Germinal center (tissue), 1 donor: ENCODE measurements at places on chromosomes 4 and X.

- DNase-seq: no peak
These were observed 30.2 kb downstream of the EDNRA start for GRCh38 chr4:147510962-147511668.

DNA sequence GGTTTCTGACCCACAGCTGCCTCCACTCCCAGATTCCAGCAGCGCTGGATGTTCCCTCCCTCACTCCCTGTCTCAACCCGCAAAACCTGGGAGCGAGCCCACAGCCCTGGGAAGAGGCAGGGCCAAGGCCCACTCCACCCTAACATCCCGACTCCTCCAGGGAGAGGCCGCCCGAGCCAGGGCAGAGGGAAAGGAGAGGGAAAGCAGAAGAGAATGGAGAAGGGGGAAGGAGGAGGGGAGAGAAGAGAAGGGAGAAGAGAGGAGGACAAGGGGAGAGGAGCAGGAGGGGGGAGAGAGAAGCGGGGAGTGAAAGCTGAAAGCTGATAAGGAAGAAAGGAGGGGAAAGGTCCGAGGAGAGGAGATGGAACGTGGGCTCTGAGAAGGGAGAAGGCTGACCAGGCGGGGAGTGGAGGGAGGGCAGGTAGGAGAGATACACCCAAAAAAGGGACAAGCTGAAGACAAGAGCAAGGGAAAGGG is 120.2 kb upstream of the PJA1 start:
- no peak for DNase-seq

- DNase-seq: no peak
These were observed 13.0 kb upstream of the SPARCL1 start for GRCh38 chr4:87541956-87542709.

DNA sequence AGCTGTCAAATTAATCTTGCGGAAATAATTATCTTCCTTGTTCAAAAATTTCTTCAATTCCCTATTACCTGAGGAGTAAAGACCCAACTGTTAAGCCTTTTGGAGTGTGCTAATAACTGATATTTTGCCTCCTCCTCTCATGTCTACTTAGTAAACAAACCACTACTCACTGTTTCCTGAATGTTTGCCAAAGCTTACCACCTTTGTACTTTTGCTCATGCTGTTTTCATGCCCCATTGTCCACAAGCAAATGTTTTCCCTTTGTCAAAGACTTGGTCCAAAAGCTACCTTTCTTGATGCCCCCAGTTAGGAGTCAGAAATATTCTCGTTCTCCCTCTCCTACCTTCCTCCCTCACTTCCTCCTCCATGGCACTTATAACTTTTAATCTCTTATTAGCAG is 226.1 kb downstream of the ENOX2 start:
- no peak for DNase-seq

GRCh38 chr4:75542824-75543223 is 13.0 kb upstream of the ODAPH start:
- DNase-seq: no peak

GRCh38 chrX:5632061-5632614 is 596.5 kb downstream of the NLGN4X start:
- no peak for DNase-seq

DNA sequence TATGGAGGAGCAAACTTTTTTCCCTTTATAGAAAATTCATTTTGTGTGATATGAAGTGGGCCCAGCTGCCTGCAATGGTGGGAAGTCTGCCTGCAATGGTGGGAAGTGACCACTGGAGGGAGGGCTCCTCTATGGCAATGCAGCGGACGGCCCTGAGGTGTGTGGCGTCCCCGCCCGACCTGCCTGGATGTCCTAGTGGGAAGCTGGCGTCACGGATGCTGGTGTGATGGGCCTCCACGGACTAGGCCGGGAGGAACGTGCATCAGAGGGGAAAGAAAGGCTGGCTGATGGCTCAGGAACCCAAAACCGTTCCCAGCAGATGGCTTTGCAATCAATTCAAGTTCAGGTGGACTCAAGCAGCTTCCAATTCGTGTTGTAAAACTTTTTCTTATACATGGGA is 177.9 kb downstream of the AFAP1 start:
- DNase-seq: peak; percentile 56

- DNase-seq: peak; percentile 8
These were observed 24.0 kb upstream of the MTHFD2L start for GRCh38 chr4:74133786-74134499.

GRCh38 chr4:112637552-112637866 is 566 bp downstream of the LARP7 start:
- no peak for DNase-seq

DNA sequence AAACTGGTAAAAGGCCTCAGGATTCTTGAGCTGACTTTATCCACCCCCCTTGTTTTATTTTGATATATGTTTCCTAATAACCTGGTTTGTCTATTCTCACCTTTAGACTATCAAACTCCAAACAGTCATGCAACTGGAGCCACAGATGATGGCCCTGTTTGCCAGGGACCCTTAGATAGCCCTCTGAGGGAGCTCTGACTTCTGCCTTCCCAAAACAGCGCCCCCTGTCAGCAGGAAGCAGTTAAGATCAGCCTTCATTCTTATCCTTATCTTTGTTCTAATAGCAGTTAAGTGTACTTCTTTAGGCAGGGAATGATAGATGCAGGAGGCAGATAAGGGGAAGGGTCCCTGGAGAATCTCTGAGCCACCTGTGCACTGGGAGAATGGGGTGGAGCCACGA is 27.5 kb upstream of the CXCL13 start:
- no peak for DNase-seq

GRCh38 chr4:183240581-183241321 is 79.3 kb downstream of the CLDN22 start:
- DNase-seq: no peak

DNA sequence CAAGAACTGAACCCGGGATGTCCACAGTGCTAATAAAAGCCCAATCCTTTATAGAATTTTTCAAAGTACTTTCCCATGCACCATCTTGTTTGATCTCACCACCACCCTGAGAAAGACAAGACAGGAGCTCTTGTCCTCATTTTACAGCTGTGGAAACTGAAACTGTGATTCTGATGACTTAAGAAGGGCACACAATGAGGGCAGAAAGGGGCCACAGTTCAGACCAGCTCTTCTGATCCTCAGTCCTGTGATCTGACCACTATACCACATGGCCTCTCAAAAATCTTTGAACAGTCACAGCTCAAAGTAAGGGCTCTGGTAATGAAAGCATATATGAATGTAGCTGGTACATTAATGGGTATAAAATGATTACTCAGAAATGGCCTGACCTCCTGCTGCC is 127.3 kb upstream of the CPEB2 start:
- DNase-seq: no peak

DNA sequence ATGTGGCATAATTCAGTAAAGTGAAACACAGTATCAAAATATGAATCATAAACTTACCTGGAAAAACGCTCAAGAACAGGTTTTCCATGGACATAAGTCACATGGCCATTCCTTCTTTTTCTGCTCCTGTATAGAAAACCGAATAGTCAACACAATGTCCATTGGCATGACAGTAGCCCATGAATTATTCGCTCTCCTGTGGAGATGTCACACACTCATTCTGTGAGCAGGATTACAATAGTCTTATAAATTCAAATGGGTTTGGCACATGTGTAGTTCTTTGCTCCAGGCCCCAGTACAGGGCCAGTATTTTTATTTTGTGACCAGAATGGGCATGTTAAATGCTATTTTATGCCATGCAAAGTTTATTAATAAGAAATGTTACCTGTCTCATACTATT is 15.1 kb upstream of the CXCL13 start:
- no peak for DNase-seq

DNA sequence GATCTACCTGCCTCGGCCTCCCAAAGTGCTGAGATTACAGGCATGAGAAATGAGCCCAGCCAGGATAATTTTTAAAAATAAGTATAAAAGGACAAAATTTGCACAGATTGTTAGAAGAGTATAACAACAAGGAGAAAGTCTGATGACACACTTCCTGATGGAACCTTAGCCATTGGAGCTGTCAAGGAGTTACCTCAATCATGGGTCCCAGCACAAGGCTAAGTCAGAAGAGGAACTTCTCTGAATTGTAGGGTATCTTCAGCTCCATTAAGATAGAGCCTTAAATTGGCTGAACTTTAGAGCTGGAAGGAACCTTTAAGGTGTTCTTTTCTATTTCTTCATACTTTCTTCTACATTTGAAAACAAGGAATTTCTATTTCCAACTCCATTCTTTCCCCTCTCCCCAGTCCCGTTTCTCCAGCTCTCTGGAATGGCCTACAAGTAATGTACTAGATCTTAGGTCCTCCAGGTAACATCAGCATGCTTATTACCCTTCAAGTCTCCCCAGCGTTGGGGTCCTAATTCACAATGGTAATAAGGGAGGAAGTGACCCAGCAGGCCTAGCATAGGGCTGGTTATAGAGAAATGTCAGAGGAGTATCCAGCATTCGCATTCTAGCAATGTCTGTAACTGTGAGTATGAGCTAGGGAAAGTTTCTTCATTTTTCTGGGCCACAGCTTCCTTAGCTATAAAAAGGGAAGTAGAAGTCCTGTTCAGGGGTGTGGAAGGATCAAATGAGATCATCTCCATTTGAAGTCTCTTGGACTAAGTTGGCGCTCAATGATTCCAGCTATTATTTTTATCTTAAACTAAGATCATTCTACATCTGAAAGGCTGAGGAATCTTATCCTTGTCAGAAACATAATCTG is 18.5 kb upstream of the RBPJ start:
- no peak for DNase-seq

DNA sequence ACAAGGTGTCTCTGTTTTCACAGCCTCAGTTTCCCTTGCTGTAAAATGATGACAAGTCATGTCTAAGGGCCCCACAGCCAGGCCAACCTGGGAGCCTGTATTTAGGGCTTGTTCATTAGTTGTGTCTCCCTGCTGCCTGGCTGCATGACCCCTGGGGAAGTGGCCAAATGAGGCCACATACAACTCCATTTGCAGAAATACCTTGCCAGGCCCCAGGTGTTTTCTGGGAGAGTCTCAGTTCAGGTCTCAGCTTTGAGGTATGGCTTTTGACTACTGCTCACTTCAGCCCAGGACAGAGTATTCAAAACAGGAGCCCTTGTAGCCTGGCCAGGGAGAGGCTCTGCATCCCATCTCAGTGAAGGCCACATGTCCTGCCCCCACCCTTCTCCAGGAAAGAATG is 202.5 kb upstream of the MAMLD1 start:
- DNase-seq: no peak

DNA sequence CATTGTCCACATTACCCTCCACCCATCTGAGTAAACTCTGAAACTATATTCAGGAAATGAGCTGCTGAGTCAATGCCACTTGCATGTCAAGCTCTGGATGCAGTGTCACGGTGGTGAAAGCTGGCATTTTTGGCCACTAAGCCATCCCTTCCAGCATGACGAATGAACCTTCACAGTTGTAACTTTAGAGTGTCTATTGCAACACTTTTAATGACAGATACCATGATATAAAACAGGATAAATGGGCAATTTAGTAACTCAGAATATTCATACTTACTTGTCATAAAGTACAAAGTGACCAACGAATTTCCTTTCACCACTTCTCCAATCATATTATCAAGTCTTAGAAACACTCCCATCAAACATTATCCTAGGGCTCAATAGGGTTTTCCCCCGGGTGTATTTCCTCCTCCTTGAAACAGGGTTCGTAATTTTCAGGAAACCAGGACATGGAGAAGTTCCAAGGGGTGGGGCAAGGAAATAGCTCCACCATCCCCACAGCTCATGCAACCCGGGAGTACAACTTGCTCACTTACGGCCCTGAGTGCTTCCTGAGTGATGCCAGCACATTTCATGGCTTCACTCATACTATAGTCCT is 73.1 kb downstream of the MTHFD2L start:
- no peak for DNase-seq

DNA sequence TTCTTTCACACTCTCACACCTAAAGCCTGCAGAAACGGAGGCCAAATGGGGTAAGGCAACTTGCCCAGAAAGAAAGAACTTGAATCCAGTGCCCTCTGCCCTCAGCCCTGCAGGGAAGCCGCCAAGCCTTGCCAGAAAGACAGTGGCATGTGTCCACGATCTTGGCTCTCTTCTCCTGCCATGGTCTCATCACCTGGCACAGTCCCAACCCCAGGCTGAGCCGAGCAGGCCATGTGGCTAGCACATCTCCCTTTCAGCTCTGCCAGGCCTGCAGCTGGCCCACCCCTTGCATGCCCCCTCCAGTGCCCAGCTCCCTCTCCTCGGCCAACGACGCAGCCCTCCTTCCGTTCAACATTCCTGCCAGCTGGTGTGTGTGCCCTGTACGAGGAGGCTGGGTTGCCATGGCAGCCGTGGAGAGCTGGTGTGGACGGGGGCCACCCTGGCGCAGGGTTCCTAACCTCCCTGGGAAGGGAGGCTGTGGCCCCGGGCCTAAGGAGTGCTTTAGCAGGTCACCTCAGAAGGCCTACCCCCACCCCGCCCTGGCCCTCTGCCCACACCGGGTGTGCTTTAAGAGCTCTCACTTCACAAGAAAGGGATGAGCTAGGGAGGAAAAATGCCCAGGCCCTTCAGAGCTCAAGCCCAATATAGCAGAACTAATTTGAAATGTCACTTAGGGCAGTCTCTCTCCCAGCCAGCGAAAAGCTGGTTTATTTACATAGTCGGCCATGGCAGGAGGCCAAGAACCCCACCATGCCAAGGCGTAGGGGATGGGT is 73.0 kb upstream of the PJA1 start:
- DNase-seq: no peak

DNA sequence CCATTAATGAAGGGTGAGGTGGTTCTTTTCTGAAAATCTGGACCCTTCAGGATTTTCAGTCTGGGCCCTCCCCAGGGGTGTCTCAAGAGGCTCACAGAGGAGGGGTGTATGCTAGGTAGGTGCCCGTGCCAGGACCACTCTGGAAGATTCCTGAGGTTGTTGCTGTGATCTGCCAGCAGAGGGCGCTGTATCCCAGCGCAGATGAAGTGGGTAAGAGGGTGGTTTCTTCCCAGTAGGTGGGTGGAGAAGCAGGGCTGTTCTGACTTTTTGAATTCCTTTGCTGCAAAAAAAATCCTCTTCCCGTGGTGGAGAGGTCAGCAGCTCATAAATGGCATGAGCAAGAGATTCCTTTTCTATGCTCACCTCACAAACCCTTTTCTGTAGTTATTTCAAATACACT is 51.1 kb downstream of the SCML1 start:
- peak; percentile 47 for DNase-seq

DNA sequence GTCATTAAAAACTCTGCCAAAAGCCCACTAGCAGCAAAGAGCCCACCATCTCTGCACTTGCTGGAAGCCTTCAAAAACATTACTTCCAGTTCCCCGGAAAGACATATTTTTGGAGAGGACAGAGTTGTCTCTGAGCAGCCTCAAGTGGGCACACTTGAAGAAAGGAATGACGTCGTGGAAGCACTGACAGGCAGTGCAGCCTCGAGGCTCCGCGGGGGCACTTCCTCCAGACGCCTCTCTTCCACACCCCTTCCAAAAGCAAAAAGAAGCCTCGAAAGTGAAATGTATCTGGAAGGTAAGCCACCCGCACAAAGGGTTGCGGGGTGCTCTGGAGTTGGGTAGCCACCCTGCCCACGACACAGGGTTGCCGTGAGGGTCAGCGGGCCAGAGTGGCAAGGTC is 25.9 kb downstream of the OFD1 start:
- no peak for DNase-seq

- DNase-seq: no peak
These were observed 454.7 kb downstream of the IL15 start for GRCh38 chr4:142091085-142091513.
